Stimulated activated CD4-positive, alpha-beta T cell treated with anti-CD3 and anti-CD28 coated beads, Interleukin-12 subunit alpha, Interleukin-12 subunit beta, amount 100 ng/mL, for 24 hours (primary cell): ENCODE measurements at places on chromosomes 12 and 14.

GRCh38 chr14:51419685-51420084, 179.6 kb downstream of the TMX1 start:
- DNase-seq = peak; percentile 2

GRCh38 chr12:58364389-58365086, 423.2 kb downstream of the ATP23 start:
- no peak for DNase-seq

- no peak for DNase-seq
These were observed 203.6 kb downstream of the NUAK1 start for GRCh38 chr12:105935106-105935505.

DNA sequence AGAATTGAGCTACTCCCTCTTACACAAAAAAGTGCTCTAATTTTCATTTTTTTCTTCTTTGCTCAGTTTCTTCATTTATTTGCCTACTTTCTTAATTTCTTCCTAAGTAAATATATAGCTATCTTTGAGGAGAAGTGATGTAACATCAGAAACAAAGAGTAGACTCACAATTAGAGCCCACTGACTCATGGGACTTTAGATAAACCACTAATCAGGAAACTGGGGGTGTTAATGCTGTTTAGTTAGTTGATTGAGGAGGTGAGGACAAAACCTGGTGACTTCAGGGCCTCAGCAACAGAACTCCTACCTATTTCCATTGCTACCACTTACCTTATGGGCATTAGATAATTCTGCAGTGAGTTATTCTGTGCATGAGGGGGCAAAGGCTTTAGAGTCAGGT, 151.7 kb downstream of the MON2 start:
- DNase-seq = no peak

DNA sequence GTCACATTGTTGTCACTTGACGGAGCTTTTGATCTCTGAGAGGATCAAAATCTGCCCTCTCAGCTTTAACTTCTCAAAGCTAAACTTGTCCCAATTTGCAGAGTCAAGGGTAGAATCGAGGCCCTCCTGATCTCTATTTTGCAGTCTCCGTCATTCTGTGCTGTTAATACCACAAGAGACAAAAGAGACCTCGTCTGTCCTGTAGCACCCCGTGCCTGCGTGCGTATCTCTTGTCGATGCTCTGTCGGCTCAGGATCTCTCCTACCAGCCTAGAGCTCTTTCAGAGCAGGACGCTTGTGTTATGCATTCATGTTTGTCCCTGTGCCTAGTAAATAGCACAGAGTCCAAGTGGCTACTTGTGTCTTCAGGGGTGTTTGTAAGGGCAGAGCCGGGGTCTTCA, 5.1 kb downstream of the EVL start:
- no peak for DNase-seq

DNA sequence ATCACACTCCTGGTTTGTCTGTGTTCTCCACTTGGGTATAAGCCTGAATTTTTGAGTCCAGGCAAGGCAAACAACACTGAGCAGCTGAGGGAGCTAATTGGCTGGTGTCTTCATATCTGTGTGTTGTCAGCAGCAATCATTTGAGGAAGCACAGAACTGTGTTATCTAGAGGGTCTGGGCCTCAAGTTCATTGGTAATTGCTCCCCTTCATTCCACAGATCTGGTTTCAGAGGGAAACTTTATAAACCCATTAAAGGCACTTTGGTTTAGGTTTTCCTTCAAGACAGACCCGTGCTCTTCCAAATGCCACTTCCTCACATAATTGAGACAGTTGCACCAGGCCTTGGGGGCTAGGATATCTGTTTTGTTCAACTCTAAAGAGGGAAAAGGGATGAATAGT, 5.6 kb downstream of the DACT1 start:
- no peak for DNase-seq

DNA sequence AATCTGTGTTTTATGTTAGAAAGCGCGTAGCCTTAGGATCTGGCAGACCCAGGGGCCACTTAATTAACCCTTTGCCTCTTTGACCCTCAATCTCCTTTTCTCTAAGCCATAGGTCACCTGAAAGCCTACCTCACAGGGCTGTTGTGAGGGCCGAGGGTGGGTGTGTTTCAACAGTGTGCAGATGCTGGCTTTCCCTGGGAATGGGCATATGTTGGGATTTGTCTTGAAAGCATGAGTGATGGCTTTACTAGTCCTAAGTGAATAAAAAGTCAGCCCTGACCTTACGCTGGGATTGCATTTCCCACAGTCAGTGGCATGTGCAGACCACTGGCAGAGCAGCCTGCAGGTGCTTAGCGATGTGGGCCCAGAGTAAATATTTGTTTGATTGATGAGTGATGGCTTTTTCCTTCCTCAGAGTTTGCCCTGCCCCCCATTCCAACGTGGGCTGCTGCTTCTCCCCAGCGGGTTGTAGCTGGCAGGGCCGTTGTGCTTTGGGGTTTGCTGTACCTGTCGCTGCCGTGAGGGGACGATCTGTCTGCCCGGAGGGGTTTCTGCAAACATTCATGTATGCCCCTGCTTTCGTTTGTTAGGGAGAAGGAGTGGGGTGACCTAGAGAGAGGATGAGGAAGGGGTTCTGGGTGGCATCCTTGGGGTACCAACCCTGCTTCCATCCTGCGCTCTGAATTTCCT, 31.5 kb downstream of the MEG3 start:
- DNase-seq = no peak

DNA sequence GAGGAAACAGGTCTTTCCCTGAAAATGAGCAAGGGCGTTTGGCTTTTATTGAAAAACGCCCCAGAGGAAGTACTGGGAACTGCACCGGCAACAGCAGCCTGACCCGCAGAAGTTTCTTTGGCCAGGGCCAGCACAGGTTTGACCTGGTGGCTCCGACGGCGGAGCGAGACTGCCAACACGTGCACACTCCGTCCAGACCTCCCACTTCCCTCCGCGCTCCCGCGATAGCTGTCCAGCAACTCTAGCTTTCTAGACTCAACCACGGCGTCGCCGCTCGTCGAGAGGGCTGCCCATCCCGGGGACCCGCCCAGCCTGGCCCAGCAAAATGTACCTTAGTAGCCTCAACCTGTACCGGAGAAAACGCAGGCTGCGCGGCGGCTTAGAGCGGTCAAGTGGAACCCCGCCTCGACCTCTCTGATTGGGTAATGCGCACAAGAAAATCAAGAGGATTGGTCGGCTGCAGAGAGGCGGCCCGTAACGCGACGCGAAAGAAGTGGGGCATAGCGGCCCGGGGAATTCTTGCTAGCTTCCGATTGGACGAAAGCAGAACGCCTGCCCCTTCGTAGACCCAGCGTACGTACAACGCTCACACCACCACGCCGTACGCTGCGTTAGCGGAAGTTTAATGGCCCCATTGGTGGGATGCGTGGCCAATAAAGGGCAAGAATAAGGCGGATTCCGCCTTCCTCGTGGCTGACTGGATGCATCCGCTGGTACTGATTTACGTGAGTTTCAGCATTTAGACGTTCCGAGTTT, at the start of gene WDR89:
Gene WDR89, minus strand, starts transcription at position 399 of the 756 bp plus-strand sequence. CDS start 41,929 bp downstream, outside the sequence.
- DNase-seq = peak; percentile 92

- DNase-seq = no peak
These were observed 223.3 kb downstream of the CHST11 start for GRCh38 chr12:104680070-104680469.

- DNase-seq = no peak
These were observed 139.4 kb upstream of the FRMD6 start for GRCh38 chr14:51512316-51512715.

DNA sequence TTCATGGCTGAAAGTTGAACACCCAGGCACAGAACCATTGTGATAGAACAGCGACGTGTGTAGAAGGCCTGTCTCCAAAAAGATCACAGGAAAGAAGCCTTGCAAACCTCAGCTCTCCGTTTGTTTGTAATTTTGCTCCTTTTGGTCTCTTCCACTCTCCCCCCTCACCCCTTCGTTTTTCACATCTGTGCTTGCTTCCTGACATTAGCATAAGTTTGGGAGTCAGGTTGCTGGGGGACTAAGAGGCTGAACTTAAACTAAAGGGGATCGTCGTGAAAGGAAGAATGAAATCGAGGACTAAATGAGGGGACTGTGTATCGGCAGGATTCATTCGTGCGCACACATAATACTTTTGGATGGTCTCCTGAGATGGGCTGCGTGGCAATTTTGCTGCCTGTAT, 200.6 kb downstream of the BCAT1 start:
- DNase-seq = no peak
